ENCODE measurements at places on chromosomes 6 and 20. TPM values are rescaled to one million over a fixed set of nuclear protein-coding genes. Genes with fewer than 3 reads are reported as not detected.

DNA sequence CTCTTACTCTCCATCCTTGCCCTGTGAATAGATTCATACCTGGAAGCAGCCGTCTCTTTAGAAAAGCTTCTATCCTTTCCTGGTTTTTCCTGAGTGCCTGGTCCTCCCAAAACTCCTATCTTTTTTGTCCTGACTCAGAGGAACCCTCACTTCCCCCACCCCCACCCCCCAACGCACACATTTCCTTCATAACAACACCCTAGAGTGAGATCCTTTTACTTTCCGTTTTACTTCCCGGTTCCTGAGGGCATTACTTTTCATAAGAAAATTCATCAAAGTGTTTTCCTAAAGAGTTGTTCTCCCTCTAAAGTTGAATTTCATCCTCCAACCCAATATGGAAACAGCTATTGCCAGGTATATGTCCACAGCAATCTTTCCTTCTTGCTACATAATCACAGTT is 327.0 kb downstream of the NRN1 start:
- DNase-seq = no peak

- DNase-seq = no peak
These were observed 140.1 kb upstream of the LRFN2 start for GRCh38 chr6:40727271-40727670.

GRCh38 chr6:107345393-107345792 is 114.0 kb downstream of the PDSS2 start:
- DNase-seq = no peak

TUBB2B gene
- total RNA-seq = 0.43 TPM

CAP2 gene
- not detected for total RNA-seq

- DNase-seq = no peak
These were observed 838 bp downstream of the TNFAIP3 start for GRCh38 chr6:137867685-137868509.

- no peak for DNase-seq
These were observed 634 bp downstream of the AHI1 start for GRCh38 chr6:135496800-135497411.

- DNase-seq = no peak
These were observed 64.4 kb downstream of the PREX1 start for GRCh38 chr20:48763216-48763914.

GRCh38 chr20:35461620-35462019 is 6.2 kb downstream of the CEP250 start:
- DNase-seq = no peak

SLC17A1 gene
- not detected for total RNA-seq

DNA sequence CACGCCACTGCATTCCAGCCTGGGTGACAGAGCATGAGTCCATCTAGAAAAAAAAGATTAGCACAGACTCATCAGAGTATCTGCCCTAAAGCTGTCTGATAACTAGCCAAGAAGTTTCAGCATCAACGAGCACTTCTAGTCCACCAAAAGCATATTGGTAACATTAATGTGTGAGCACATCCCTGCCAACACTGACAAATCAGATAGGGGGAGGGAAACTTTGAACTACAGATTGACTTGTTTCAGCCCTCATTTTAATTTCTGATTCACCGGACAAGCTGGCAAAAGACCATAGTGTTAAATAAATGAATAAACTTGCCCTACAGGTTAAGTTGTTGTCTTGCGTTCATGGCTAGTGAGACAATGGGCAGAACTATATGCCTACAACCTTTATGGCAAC is 7.7 kb upstream of the SEC63 start:
- DNase-seq = no peak

- DNase-seq = no peak
These were observed 24.3 kb upstream of the EMILIN3 start for GRCh38 chr20:41390889-41391288.

DNA sequence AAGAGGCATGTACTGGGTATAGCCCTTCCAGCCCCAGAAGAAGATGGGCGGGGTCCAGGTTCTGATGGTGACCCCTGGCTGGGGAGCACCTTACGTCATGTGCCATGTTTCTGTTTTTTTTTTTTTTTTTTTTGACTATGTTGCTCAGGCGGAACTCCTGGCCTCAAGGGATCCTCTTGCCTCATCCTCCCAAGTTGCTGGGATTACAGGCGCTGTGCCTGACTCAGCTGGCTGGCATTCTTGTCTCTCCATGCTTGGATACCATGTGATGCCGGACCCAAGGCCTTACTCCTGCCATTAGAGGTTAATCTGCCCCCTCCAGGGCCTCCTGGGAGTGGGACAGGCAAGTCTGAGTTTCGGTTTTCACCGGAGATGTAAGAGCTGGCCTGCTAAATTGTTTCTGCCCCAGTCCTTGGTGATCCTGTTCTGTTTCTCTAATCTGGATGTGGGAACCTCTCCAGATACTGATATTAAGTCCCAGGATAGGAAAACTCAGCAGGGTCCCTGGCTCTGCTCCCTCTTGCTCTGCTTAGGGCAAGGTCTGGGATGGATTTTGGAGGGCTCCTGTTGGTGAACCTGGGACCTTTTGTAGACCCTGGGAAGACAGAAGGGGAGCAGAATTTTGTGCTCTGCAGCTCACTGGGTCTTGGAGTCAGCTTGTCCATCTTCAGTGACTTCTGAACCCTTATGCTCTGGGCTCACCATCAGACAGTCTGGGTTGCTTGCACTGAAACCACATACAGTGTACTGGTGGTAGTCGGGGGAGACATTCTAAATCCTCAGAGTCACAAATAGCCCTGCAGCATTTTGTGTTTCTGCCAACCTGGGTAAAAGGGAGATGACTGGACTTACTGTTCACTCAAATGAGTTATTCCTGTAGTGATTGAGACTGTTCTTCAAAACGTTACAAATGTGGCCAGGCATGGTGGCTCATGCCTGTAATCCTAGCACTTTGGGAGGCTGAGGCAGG is 45.1 kb downstream of the PTK7 start:
- DNase-seq = no peak

- DNase-seq = no peak
These were observed 53.8 kb upstream of the SLC22A23 start for GRCh38 chr6:3510617-3511016.

DNA sequence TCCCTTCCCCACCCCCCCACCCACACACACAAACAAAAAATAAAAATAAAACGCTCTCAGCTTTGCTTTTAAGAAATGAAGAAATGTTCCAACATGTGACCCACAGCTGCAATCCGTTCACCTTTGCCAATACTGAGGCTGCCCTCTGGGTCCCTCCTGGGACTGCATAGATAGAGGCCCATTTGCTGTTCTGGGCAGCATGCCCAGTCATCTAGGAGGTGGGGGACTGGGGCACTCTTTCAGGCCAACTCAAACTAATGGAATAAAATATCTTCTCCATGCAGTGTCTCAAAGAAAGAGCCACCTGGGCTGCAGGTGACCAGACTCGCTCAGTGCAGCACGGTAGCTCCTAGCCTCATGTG is 79.9 kb downstream of the SLC22A3 start:
- DNase-seq = no peak

SIRPB1 gene
- 1.9 TPM for total RNA-seq

DEFB132 gene
- total RNA-seq = not detected

DNA sequence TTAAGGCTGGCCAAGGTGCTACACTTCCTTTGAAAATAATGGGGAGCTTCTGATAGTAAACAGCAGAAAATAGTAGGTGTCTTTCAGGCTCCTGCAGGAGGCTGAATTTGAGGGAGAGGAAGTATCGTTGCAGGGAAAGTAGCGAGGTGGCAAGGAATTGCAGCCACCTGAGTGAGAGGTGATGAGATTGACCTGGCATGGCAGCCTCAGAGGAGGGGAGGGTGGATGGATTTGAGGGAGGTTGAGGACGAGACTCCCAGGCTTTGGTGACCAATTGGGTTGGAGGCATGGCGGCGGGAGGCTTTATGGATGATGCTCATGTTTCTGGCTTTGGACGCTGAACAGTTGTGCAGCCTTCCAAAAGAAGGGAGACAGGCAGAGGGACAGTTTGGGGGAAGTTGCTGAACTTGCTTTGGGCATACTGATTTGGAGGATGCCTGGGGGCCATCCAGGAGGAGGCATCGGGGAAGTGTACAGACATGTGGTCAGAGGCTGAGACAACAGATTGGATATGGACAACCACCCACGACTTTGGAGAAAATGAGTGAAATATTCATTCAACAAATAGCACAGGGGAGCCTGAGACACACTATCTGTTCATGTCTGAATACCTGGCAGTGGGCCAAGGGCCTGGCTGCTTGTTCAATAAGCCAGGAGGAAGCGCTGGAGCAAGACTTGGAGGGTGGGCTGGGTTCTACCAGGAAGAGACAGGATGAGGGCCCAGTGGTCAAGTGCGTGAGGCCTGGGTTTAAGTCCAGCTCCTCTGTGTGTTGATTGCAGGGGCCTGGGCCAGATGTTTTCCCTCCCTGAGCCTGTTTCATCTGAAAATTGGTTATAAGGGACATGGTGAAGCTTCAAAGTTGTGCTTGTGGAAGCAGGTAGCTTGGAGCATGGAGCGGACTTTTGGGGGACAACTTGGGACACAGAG is 113.2 kb downstream of the CEBPB start:
- DNase-seq = no peak

DNA sequence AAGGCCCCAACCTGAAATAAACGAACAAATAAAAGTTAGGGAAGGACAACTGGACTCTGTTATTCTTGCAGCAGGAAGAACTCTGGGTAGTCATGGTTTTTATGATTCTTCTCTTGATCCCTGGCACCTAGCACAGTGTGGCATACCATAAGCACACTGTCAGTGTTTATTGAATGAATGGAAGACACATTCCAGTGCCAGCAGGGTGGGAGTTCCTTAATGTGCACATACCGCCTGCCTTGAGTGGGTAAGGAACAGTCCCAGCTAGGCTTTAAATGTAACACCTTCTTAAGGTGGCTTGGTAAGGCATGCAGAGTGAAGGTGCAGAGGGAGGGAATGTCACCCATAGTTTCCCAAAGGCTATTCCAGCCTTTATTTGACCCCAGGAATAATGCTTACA is 162.9 kb upstream of the CEP162 start:
- no peak for DNase-seq

LAMA5 gene
- 0.36 TPM for total RNA-seq

TFAP2A gene
- total RNA-seq = 0.14 TPM

DNA sequence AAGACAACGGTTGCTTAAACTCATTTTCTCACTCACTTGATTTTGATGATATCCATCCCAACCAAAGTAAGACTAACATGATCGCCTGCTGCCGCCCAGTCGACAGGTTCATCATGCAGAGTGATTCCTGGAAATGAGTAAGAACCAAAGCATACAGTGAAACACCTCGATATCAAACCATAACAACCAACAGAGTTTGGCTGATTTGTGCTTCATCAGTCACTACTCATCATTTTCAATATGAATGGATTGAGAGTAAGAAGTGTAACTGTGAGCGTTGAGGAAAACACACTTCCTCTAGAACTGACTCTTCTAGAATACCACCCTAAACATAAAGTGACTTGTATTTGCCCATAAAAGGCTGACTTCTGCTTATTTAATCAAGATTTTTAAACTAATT is 29.2 kb upstream of the ALDH8A1 start:
- DNase-seq = no peak

DNA sequence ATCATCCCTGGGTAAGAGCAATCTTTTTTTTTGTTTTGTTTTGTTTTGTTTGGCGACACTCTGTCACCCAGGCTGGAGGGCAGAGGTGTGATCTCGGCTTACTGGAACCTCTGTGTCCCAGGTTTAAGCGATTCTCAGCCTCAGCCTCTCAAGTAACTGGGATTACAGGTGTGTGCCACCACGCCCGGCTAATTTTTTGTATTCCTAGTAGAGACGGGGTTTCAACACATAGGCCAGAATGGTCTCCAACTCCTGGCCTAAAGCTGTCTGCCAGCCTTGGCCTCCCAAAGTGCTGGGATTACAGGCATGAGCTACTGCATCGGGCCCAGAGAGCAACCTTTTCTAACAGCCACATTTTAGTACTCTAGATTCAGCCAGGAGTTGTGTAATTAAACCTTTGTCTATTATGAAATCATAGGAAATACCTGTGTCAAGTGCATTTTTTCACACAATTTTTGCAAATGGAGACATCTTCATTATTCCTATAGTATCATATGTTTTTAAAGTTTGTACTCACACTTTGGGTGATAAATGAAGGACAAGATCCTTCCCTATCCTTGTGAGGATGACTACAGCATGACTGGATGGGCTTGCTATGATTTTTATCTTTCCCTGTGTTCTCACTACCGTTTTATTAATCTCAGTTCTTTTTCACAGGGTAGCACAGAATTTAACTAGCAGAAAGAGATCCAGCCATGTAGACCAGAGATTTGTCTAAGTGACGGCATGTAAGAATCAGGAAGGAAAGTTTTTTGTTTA is 82.6 kb downstream of the OR2B2 start:
- DNase-seq = no peak

GRCh38 chr20:11924923-11925322 is 7.2 kb downstream of the BTBD3 start:
- no peak for DNase-seq

- DNase-seq = no peak
These were observed 161.3 kb downstream of the THBS2 start for GRCh38 chr6:169092375-169092774.

GRCh38 chr20:23744817-23745216 is 5.9 kb downstream of the CST1 start:
- no peak for DNase-seq

DNA sequence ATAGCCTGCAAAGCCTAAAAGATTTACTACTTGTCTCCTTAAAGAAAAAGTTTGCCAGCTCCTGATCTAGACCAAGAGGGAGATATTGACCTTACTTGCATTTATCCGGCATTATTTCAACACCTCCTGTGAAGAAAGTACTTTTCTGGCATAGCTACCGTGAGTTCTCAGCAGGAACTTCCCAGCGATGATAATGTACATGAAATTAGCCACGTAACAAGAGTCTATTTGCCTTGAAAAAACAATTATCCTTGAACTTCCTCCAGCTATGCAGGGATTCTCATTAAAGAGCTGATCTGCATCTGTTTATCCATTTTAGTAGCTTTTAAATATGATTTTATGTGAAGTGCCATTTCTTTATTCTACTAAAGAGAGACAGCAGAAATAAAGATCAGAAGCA is 41.7 kb downstream of the ALDH5A1 start:
- DNase-seq = no peak

PROKR2 gene
- total RNA-seq = not detected

DNA sequence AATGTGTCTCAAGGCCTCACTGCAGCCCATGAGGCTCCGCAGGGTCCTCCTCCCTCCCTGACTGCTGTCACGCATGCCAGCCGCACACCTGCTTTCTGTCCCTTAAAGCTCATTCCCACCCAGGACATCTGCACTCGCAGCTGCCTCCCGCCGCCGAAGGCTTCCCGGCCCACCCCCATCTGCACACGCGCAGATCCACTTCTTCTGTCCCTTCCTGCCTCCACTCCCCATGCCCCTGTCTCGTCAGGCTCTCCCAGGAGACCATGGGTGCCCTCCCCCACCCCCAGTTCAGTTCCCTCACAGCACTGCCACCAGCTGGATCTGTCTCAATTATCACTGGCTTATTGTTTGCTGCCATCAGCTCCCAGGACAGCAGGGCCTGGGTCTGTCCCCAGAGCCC is 63.0 kb downstream of the RIPOR3 start:
- no peak for DNase-seq

DNA sequence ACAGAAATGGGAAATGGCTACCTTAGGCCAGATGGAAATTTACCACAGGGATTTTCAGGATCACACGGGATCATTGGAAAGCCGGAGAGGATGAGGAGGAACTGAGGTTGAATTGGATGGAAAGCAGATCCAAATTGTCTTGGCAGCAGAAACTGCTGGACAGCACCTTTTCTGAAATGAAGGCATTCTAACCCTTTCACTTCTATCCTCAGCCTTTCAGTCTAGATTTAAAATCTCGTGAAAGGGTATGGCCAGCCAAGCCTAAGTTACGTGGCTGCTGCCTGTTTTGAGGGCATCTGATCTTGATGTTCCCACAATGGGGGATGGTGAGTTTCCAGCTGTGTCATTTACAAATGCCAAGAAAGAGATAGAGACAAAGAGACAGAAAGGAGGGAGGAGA is 358.2 kb downstream of the KIF16B start:
- no peak for DNase-seq
